ENCODE measurements at places on chromosomes 6 and 20.

DNA sequence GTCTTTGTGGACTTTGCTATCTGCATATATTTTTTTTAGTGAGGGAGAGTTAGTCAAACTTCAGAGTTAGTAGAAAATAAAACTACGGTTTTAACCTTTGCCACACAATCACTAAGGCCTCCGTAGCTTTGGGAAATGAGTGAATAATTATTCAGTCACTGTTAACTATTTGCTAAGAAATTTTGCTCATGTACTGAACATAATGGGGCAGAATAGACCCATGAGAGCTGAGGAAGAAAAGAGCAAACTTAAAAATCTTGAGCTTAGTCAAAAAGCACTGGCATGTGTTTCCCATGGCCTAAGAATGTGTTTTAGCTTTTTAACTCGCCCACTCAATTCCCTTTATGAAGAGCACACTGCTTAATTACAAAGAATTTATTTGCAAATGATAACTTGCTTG, 60.4 kb upstream of the SUPT3H start:
- DNase-seq: no peak

GRCh38 chr20:45991616-45992015, 17.1 kb upstream of the MMP9 start:
- DNase-seq: no peak

- DNase-seq: no peak
Measured at GRCh38 chr20:3603108-3603507, 60.1 kb downstream of the GFRA4 start.

DNA sequence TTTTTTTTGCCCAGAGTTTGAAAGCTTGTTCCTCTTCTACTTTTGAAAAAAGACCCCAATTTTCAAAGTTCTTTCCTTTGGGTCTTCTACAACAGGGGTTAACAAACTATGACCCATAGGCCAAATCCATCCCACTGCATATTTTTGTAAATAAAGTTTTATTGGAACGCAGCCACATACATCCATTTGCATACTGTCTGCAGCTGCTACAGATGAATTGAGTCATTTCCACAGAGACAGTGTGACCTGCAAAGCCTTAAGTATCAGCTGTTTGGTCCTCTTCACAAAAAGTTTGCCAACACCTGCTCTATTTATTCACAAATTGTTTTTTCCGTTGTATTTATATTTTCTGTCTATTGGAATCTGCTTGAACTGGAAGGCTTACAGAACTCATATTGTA, 189.2 kb downstream of the TBC1D7 start:
- DNase-seq: no peak

- DNase-seq: no peak
Measured at GRCh38 chr6:130524552-130524951, 158.7 kb downstream of the TMEM200A start.

GRCh38 chr20:4987130-4987529, 14.2 kb downstream of the SLC23A2 start:
- DNase-seq: no peak

GRCh38 chr6:79833264-79833963, 113.9 kb downstream of the ELOVL4 start:
- no peak for DNase-seq

DNA sequence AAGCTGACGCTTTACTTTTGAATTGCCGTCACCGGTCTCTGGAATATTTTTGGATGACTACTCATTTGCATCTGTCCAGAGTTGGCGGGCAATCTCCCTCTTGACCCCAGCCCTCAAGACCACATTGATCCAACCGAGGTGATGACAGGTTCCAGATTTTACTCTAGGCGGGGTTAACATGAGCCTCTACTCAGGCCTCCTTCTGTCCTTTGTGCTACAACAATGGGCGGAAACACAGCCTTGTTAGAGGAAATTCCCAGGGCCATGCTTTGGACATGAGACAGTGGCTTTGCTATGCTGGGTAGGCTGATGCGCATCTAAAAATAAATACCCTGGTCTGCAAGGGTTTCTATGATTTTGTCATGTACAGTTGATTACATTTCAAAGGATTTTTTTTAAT, 27.0 kb upstream of the ADGRF5 start:
- DNase-seq: no peak

- no peak for DNase-seq
Measured at GRCh38 chr20:44518248-44518647, 3.6 kb downstream of the SERINC3 start.

GRCh38 chr6:158718461-158719046, 68.7 kb downstream of the SYTL3 start:
- DNase-seq: no peak

Measured in activated T-helper 1 cell treated with anti-CD3 and anti-CD28 coated beads, Interleukin-2, amount 50 U/mL, for 16 hours (primary cell).